ENCODE measurements at places on chromosomes 3 and 15.
A peak's percentile ranks its signal among the peaks of the same experiment; 100 is the strongest.

DNA sequence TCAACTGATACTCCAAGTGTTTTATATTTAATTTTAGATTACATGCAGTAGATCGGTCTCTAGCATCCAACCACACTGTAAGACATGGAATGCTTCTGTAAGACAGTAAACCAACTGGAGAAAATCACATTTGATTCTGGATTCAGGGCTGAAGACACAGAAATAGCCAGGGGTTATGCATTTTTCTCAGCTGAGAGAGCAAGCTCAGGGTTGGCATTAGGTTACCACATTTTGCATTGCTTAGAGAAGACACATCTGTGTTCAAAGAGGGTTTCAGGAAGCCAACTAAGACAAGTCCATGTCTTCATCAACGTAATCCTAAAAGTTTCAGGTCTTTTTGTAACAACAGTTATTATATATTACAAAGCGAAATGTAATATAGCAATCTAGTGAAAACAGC is 27.7 kb upstream of the UNC13C start:
- no peak for DNase-seq

- no peak for DNase-seq
These were observed 23.3 kb upstream of the GABRR3 start for GRCh38 chr3:98058244-98058960.

DNA sequence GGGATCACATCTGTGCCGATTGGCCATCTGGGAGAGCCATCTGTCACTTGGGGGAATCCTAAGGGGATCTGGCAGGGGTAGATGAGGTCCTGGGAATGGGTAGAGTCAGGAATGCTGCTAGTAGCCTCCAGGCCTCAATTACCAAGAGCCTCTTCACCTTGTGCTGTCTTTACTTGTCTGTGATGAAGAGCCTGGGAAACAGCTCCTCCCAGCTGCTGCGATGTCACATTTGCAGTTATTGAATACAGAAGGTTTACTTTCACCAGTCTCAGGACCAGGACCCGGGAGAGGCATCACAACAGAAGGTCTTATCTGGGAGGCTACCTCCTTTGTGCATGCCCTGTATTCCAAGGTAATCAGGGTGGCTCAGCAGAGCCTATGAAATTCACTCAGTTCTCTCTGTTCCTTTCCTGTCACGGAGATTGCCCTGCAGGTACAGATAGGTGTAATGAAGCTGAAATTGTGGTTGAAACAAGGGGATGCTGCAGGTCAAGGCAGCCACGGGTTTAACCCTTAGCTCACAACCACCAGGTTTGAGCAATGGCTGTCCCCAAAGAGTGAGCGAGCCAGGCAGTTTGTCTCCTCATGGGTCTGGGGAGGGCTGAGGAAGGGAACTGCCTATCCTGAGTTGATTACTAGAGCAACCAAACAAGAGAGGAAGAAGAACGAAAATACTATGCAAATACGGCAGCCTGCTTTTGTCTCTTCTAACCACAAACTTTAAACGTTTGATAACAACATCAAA is 298.9 kb upstream of the RORA start:
- no peak for DNase-seq

GRCh38 chr3:71064956-71065763 is 518.4 kb downstream of the FOXP1 start:
- DNase-seq, result no peak

DNA sequence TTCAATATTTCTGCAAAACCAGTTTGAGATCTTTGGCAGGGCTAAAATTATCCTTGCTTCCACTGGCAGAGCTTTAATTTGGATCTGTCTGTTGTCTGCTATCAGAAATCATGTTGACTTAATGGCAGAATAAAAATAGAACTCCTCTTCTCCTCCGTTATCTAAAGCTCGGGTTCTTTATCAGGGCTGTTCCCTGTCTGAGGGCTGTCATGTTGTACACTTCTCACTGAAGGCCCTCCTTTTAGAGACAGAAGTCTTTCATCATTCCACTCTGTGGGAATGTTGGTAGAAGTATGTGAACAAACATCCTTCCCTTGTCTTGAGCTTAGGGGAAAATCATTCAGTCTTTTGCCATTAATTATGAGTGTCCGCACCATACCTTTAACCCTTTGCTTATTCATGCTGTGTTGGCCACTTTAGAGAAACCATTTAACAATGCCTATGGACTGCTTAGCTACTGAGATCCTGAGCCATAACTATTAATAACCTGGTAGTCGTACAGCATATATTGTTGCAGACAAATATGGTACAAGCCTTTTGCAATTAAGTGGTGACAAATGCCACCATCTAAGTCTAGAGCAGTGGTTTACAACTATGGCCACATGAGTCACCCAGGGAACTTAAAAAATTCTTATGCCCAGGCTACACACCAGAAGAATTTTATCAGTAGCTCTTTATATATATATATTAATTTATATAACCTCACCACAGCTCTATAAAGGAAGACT is 226.0 kb upstream of the TPM1 start:
- no peak for DNase-seq

GRCh38 chr3:34067536-34068051 is 269.2 kb downstream of the PDCD6IP start:
- DNase-seq, result no peak

- no peak for DNase-seq
These were observed 62.0 kb downstream of the AP4E1 start for GRCh38 chr15:50970524-50970923.

GRCh38 chr3:30169487-30169886 is 436.9 kb upstream of the TGFBR2 start:
- no peak for DNase-seq

- no peak for DNase-seq
These were observed 15.0 kb upstream of the TM6SF1 start for GRCh38 chr15:83092309-83092976.

GRCh38 chr15:65937476-65937875 is 68.2 kb downstream of the RAB11A start:
- no peak for DNase-seq

DNA sequence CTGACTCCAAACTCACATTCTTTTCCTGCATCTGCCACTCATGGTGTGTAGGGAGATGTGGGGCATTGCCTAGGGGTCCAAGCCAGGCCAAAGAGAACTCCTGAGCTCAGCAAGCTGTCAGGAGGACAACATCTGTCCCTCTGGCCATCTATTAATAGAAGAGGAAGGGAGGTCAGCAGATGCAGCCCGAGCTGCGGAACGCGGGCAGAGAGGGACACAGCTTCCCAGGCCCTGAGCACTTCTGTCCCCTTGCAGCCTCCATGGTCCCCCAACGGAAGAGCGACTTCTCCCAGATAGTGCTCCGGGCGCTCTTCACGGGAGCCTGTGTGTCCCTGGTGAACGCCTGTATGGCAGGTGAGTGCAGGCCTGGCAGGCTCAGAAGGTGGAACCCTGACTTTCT is 37.3 kb upstream of the PDE8A start:
- DNase-seq, result no peak

GRCh38 chr3:132597660-132598059 is 590 bp downstream of the ACKR4 start:
- no peak for DNase-seq

DNA sequence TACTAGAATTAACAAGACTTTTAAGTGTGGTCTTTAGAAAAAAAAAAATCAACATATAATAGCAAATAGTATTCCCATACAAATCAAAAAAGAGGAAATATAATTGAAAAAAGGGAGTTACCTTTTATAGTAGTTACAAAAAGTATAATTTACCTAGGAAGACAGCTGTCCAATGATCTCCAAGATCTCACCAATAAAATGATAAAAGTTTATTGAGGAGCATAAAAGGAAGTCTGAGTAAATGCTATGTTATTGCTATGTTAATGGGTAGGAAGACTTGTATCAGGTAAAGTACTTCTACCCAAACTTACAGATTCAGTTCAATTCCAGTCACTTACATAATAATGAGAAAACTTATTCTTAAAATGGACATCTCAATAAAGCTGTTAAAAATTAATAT is 379.0 kb upstream of the TPM1 start:
- DNase-seq, result no peak

DNA sequence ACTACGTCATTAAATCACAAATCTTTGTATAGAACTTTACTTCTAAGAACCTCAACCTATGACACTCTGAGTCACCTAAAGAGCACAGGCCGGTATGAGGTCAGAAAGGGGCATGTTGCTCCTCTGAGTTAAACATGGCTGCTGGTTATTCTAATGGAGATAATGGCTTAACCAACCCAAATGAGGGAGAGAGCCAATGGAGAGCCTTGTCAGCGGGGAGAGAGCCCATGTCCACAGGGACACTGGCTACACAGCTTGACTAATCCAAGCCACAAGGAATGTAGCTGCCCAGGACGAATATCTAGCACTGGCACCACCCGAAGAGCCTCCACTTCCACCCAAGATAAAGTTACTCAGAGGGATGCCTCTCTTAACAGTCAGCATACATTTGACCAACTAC is 77.0 kb upstream of the STAC start:
- no peak for DNase-seq

DNA sequence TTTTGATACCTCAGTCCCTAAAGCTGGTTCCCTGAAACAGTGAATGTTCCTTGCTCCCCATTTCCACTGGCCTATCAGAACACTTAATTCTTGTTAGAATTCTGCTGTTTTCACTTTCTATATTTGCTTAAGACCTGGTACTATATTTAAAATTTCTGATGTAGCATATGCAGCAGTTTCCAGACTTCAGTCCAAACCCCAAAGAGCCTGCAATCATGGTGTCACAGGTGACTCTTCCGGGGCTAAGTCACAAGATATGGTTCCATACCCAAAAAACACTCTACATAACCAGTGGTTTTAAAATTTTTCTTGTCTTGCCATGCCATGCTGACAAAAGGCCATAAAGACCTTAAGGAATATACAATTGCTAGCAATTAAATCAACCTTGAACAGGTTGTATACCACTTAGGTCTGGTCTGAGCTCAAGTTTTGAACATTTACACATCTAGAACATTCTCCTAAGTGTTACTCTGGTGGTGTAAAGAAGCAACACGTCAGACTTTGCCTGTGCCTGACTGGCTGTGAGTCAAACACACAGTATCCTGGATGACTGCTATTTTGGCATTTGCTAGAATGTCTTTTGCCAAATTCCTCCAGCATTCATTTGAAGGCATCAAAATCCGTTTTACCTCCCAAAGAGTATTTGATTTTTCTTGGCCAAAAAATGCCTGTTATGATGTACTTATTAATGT is 160.0 kb downstream of the FRMD5 start:
- no peak for DNase-seq

- DNase-seq, result no peak
These were observed 508 bp upstream of the ECT2 start for GRCh38 chr3:172750069-172750367.

GRCh38 chr3:169203631-169204550 is 459.6 kb downstream of the MECOM start:
- no peak for DNase-seq

GRCh38 chr3:67601919-67602608 is 52.3 kb downstream of the SUCLG2 start:
- no peak for DNase-seq

- DNase-seq, result no peak
These were observed 27.7 kb upstream of the SSR3 start for GRCh38 chr3:156582532-156583183.

DNA sequence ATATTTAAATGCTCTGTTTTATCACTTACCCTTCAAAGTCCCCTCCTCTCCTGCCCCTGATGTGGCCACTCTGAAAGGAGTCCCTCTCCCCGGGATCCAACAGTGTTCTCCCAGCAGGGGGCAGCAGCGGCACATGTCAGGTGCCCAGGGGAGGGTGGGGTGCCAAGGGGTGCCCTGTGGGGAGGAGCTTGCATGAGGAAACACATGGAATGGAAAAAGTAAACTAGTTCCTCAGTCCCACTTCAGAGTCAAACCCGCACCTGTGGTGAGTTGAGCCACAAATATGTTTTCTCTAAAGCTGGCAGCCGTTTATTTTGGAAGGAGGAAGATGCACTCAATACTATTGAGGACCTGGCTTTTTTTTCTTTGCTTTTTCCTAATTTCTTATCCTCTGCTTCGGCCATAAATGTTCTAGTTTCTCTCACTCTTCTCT is 30.1 kb upstream of the NRROS start:
- DNase-seq, result peak; percentile 96

- DNase-seq, result no peak
These were observed 6.1 kb upstream of the HHATL start for GRCh38 chr3:42708611-42709151.

GRCh38 chr3:196218155-196218712 is 1.9 kb downstream of the SLC51A start:
- no peak for DNase-seq

- DNase-seq, result no peak
These were observed 516.1 kb downstream of the MECOM start for GRCh38 chr3:169147238-169148008.

GRCh38 chr3:190361791-190362190 is 26.2 kb upstream of the CLDN16 start:
- DNase-seq, result no peak

- no peak for DNase-seq
These were observed 377.8 kb downstream of the GRM7 start for GRCh38 chr3:7238565-7239295.

DNA sequence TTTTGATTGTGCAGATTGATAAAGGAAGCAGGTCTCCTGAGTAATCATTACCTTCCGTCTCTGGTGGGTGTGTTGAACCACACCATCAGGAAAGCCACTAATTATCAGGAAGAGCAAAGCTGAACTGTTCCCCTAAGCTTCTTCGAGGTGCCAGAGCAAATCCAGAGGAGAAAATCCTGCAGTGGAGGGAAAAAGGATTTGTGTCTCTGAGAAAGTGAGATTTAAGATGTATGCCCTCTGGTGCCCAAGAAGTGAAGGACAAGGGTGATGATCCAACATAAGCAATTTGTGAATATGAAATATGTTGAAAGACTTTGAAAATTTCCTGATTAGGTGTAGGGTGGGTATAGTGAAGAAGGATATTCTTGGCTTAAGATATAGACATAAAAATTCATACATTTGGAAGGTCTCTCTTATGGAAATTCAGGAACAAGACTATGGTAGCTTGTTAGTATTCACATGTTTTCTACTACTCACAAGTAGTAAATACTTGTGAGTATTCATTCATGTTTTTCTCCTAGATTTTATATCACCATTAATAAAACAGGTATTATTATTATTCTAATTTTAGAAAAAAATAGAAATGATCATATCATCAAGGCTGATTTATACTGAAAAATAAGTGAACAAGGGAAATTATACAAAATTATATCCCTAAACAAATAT is 34.8 kb downstream of the COMMD2 start:
- no peak for DNase-seq

GRCh38 chr15:64525828-64526530 is 65.6 kb downstream of the ZNF609 start:
- no peak for DNase-seq

DNA sequence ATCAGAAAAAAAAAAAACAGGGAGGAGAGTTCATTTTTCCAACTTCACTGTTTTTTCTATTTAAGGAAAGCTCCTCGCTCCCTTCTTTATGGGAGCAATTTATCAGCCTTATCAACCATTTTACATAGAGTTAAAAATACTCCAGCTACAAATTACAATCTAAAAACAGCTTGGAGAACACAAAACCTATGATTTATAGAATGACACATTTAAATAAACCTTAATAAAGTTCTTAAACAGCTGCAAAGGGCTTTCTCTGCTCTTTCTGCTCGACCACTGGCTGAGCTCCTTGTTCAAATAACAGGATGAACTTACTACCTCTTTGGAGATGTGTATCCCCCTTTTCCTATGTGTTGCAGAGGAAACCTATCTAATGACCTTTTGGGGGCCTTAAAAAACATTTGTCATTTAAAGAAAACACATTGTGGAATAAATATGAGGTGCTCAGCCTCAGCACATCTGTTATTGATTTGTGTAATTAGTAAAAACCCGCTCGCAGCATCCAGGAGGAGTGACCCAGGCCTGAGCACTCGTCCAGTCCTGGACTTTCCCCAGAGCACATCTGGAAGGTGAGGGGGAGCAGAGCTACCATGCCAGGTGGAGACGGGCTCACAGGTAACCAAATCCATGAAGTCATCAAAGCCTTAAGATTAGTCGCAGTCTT is 231.2 kb downstream of the ATP8B4 start:
- no peak for DNase-seq
